ENCODE measurements at places on chromosomes 2 and 18. TPM values are rescaled to one million over a fixed set of nuclear protein-coding genes. Genes with fewer than 3 reads are reported as not detected.

- DNase-seq, result no peak
Measured at GRCh38 chr2:143177096-143177786, 48.0 kb downstream of the ARHGAP15 start.

SLC14A1 gene
- polyA plus RNA-seq, result 23.5 TPM

CABYR gene
- 1.3 TPM for polyA plus RNA-seq

TXNL1 gene
- polyA plus RNA-seq, result 50.2 TPM

LYPD6B gene
- 5.3 TPM for polyA plus RNA-seq
